ENCODE measurements at places on chromosomes 16 and 17.

DNA sequence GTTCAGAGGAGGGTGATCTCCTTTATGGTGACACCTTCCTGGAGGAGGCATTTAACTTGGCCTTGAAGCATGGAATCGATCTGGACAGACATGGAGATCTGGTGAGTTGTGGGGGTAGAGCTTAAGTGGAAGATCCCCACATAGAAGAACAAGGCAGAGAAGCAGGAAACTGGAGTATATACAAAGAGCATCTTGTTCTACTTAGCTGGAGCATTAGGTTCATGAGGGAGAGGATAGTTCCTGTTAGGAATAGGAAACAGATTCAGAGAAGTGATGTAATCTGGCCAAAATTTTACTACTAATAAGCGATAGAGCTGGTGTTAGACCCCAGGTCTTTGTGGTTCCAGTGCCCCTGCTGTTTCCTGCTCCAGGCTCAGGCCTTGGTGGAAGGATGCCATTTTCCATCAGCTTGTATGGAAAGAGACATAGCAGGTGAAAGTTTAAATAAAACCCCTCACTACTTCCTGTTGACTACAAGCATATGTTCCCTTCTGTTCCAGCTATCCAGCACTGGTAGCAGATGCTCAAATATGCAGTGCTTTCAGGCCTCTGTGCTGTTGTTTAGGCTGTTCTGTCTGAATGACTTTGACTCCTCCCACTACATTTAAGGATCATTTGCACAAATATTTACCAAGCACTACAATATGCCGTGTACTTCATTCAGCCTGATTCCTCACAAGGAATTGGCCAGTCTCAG lies 9.4 kb downstream of the RPAIN start:
- H3K36me3 ChIP-seq: no peaks in the 10 kb centered on the region
- no peak overlapping the region for H3K4me3 ChIP-seq
- no peaks in the 10 kb centered on the region for H3K27me3 ChIP-seq

DNA sequence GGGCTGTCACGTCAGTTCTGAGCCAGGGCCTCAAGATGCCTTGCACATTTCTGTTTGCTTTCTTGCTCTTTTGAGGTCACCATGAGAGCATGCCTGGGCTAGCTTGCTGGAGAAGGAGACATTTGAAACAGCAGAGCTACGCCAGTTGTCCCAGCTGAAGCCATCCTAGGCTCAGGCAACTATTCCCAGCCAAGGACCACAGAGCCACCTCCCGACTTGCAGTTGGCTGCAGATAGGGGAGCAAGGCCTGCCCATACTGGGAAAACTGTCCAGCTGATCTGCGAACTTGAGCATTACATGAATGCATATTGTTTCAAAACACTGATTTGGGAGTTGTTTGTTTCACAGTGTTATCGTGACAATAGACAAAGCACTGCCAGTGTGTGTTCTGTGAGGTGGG lies 340.8 kb downstream of the XYLT1 start:
- H3K36me3 ChIP-seq: no peaks in the 10 kb centered on the region
- no peak for DNase-seq
- no peaks in the 10 kb centered on the region for H3K4me1 ChIP-seq
- no peaks in the 10 kb centered on the region for H3K27me3 ChIP-seq
- H3K4me3 ChIP-seq: no peak overlapping the region

DNA sequence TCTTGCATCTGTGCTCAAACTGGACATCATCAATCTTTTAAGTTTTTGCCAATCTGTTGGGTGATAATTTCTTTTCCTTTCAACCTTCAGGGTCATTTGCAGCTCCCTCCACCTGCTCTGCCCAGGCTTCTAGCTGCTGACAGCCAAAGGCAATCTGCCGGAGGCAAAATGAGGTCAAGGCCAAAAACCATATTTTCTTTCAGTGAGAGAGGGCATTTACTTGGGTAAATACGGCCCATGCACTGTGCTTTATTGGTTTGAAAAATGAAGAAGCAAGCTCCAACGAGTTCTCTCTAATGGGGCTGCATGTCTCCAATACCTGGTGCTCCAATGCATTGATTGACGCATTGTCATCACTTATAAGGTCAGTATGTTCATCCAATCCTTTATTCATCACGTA lies 23.1 kb downstream of the RBFOX1 start:
- H3K36me3 ChIP-seq: no peaks in the 10 kb centered on the region
- H3K4me3 ChIP-seq: no peak overlapping the region
- H3K27me3 ChIP-seq: no peaks in the 10 kb centered on the region

- H3K36me3 ChIP-seq: no peaks in the 10 kb centered on the region
- H3K27ac ChIP-seq: no peak overlapping the region
- DNase-seq: peak; percentile 83
- H3K4me1 ChIP-seq: peaks cover 3% of the 10 kb centered on the region
Observed at GRCh38 chr17:49997773-49998703, 3.0 kb upstream of the DLX3 start.

- no peak overlapping the region for H3K27ac ChIP-seq
- peaks cover 3% of the 10 kb centered on the region for H3K27me3 ChIP-seq
- no peak overlapping the region for H3K4me3 ChIP-seq
- DNase-seq: peak; percentile 28
- peaks cover 9% of the 10 kb centered on the region for H3K4me1 ChIP-seq
Observed at GRCh38 chr17:81522491-81523401, 5.4 kb upstream of the FSCN2 start.

DNA sequence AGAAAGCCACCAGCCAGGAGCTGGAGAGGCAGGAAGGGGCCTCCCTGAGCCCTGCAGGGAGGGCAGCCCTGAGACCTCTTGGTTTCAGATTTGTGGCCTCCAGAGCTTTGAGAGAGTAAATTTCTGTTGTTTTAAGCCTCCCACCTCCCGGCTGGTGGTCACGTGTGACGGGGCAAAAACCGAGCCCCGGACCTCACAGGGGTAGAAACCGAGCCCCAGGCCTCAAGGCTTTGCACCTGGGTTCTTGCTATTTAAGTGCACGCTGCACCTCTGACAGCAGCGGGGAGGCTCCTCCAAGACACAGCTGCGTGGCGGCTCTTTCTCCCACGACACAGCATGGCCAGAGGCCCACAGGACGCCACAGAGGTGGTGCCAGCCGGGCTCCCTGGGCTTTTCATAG lies 17.4 kb upstream of the ZC3H18 start:
- no peaks in the 10 kb centered on the region for H3K36me3 ChIP-seq
- no peaks in the 10 kb centered on the region for H3K4me1 ChIP-seq
- no peak overlapping the region for H3K4me3 ChIP-seq
- no peak overlapping the region for H3K27ac ChIP-seq
- no peak for DNase-seq

- peak within 1 kb of the TSS; percentile 67 for H3K4me3 ChIP-seq
- peaks cover 4% of the 10 kb centered on the region for H3K4me1 ChIP-seq
- peak within 1 kb of the TSS; percentile 36 for H3K27ac ChIP-seq
- H3K36me3 ChIP-seq: no peaks in the 10 kb centered on the region
Observed at GRCh38 chr17:45261577-45262515, at the start of gene SPATA32. Gene SPATA32, minus strand, starts transcription at chr17:45262094. Its CDS starts 78 bp downstream, at chr17:45262016.

DNA sequence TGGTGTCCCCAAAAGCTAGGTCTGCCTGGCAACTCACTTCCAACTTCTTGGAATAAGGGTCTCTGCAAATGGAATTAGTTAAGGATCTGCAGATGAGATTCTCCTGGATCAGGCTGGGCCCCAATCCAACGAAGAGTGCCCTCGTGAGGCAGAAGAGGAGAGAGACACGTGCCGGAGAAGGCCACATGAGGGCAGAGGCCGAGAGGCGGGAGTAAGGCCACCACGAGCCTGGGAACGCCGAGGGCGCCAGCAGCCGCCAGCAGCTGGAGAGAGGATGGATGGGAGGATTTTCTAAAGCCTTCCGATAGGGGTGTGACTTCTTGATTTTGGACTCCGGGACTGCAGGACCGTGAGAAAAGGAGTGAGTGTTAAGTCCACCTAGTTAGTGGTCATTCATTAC lies 76.3 kb downstream of the JPH3 start:
- H3K36me3 ChIP-seq: no peaks in the 10 kb centered on the region
- H3K4me1 ChIP-seq: no peaks in the 10 kb centered on the region
- H3K4me3 ChIP-seq: no peak overlapping the region
- H3K27me3 ChIP-seq: no peaks in the 10 kb centered on the region
- H3K27ac ChIP-seq: no peak overlapping the region
- no peak for DNase-seq

GRCh38 chr16:75219088-75219487 lies 300 bp downstream of the CTRB1 start:
- no peaks in the 10 kb centered on the region for H3K36me3 ChIP-seq
- DNase-seq: no peak
- H3K27me3 ChIP-seq: no peaks in the 10 kb centered on the region
- no peak overlapping the region for H3K4me3 ChIP-seq

DNA sequence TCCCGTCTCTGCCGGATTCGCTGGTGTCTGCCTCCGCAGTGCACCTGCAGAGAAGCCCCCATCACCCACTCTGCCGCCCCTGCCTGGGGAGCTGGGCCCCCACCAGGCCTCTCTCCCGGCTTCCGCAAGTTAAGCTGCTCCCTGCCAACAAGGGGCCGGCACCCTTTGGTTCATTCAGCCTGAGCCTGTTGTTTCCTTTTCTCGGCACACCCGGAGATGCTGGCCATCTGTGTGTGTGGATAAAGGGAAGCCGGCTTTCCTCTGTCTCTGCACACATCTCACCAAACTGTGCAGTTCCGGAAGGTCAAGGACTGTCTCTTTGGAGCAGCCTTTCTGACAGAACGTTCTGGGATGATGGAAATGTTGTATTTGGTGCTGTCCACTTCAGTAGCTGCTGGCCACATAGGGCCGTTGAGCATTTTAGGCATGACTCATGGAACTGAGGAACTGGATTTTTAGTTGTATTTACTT lies 6.8 kb downstream of the MAPK8IP3 start:
- no peaks in the 10 kb centered on the region for H3K27me3 ChIP-seq
- H3K36me3 ChIP-seq: no peaks in the 10 kb centered on the region
- no peak overlapping the region for H3K4me3 ChIP-seq
- no peak overlapping the region for H3K27ac ChIP-seq

DNA sequence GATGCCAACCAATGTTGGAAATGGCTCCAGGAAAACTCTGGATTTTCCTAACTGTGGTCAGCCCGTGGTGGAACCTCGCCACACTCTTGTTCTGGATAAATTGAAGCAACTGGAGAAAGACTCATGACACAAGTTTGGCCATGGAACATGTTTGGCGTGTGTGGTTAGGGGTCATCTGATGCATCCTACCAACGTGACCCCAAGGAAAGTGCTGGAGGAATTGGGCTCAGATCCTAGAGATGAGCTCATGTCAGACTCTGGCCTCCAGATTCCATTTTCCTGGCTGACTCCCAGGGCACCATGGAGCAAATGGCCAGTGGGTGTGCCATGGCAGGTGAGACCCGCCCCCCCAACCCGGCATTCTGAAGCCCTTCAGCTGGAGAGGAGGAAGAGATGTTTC lies 58.5 kb downstream of the CACNG5 start:
- no peaks in the 10 kb centered on the region for H3K36me3 ChIP-seq
- no peak overlapping the region for H3K4me3 ChIP-seq
- DNase-seq: no peak
- H3K27me3 ChIP-seq: no peaks in the 10 kb centered on the region

DNA sequence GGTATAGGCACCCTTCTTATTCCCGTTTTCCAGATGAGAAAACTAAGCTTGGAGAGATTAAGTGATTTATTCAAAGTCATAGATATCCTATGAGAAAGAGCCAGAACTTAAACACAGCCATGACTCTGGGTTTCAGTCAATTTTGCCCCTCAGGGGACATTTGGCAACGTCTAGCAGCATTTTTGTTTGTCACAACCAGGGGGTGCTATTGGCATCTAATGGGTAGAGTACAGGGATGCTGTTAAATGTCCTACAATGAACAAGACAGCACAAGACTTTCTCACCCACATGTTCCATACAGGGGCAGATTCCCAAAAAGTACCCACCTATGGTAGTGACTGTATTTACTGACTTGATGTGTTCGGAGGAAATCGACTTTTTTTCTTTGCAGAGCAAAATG lies 4.8 kb upstream of the SHISA9 start:
- no peaks in the 10 kb centered on the region for H3K27me3 ChIP-seq
- no peaks in the 10 kb centered on the region for H3K36me3 ChIP-seq
- no peak for DNase-seq
- no peak overlapping the region for H3K4me3 ChIP-seq
- H3K27ac ChIP-seq: no peak overlapping the region

- H3K27ac ChIP-seq: no peak overlapping the region
- DNase-seq: peak; percentile 16
- H3K27me3 ChIP-seq: no peaks in the 10 kb centered on the region
- H3K36me3 ChIP-seq: no peaks in the 10 kb centered on the region
- no peaks in the 10 kb centered on the region for H3K4me1 ChIP-seq
Observed at GRCh38 chr16:73956587-73957494, 339.8 kb upstream of the PSMD7 start.

- no peak overlapping the region for H3K27ac ChIP-seq
- H3K36me3 ChIP-seq: no peaks in the 10 kb centered on the region
- H3K4me3 ChIP-seq: peak overlapping the region; percentile 27
- H3K27me3 ChIP-seq: no peaks in the 10 kb centered on the region
- DNase-seq: no peak
Observed at GRCh38 chr16:64416216-64417005, 705.5 kb downstream of the CDH11 start.

- H3K36me3 ChIP-seq: no peaks in the 10 kb centered on the region
- H3K27me3 ChIP-seq: no peaks in the 10 kb centered on the region
- no peak overlapping the region for H3K4me3 ChIP-seq
Observed at GRCh38 chr17:17159571-17159970, 46.6 kb downstream of the PLD6 start.

DNA sequence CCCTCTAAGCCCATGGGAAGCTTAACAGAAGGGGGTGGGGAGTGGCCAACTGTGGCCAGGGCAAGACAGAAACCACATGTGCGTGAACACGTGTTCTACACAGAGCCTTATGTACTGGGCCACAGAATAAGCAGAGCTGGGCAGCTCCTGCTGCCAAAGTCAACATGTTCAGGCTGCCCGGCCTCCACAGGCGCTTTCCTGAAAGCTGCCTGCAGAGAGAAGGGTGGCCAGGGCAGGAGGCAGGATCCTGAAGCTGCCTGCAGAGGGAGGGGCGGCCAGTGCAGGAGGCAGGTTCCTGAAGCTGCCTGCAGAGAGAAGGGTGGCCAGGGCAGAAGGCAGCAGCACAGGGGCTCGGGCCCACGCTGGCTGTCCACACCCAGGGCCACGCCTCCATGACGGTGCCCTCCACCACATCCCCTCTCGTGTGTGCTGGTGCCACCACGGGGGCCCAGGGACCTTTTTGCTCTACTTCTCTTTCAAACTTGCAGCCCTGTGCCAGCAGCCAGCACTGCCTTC lies 79.5 kb downstream of the ANKRD11 start:
- DNase-seq: peak; percentile 67
- no peak overlapping the region for H3K27ac ChIP-seq
- no peaks in the 10 kb centered on the region for H3K27me3 ChIP-seq
- peaks cover 54% of the 10 kb centered on the region for H3K4me1 ChIP-seq
- H3K36me3 ChIP-seq: no peaks in the 10 kb centered on the region
- no peak overlapping the region for H3K4me3 ChIP-seq

GRCh38 chr17:28622186-28622585 lies 8.2 kb upstream of the RSKR start:
- H3K36me3 ChIP-seq: no peaks in the 10 kb centered on the region
- no peaks in the 10 kb centered on the region for H3K4me1 ChIP-seq
- H3K27ac ChIP-seq: no peak overlapping the region
- no peak for DNase-seq
- no peak overlapping the region for H3K4me3 ChIP-seq
- no peaks in the 10 kb centered on the region for H3K27me3 ChIP-seq

DNA sequence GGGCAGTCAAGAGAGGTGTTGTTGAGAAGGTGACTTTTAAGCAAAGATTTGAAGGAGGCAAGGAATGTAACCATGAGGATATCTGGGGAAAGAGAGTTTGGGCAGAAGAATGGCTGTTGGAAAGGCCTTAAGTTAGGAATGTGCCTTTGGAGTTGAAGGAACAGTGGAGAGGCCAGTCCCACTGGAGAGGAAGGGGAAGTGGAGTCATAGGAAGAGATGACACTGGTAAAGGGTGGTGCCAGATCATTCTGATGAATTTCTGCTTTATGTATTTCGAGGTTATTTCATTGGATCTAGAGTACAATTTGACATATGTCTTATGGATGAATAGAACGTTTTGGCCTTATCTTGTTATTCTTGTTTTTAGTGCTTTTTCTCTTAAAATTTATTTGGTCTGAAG lies 93.5 kb downstream of the WWP2 start:
- no peak overlapping the region for H3K27ac ChIP-seq
- H3K27me3 ChIP-seq: no peaks in the 10 kb centered on the region
- peaks cover 5% of the 10 kb centered on the region for H3K4me1 ChIP-seq
- no peak overlapping the region for H3K4me3 ChIP-seq
- H3K36me3 ChIP-seq: no peaks in the 10 kb centered on the region
